Head of caudate nucleus (tissue), 42 donors: ENCODE measurements at places on chromosomes 13 and 19.
A peak's percentile ranks its signal among the peaks of the same experiment; 100 is the strongest.

- DNase-seq, result no peak
Measured at GRCh38 chr19:35253316-35254286, 4.8 kb downstream of the LSR start.

- DNase-seq, result no peak
Measured at GRCh38 chr13:36862002-36862685, 43.1 kb downstream of the RFXAP start.

- no peak for DNase-seq
Measured at GRCh38 chr19:19738564-19738963, 5.7 kb upstream of the ZNF14 start.

- no peak for DNase-seq
Measured at GRCh38 chr13:48158290-48158689, 63.4 kb upstream of the MED4 start.

DNA sequence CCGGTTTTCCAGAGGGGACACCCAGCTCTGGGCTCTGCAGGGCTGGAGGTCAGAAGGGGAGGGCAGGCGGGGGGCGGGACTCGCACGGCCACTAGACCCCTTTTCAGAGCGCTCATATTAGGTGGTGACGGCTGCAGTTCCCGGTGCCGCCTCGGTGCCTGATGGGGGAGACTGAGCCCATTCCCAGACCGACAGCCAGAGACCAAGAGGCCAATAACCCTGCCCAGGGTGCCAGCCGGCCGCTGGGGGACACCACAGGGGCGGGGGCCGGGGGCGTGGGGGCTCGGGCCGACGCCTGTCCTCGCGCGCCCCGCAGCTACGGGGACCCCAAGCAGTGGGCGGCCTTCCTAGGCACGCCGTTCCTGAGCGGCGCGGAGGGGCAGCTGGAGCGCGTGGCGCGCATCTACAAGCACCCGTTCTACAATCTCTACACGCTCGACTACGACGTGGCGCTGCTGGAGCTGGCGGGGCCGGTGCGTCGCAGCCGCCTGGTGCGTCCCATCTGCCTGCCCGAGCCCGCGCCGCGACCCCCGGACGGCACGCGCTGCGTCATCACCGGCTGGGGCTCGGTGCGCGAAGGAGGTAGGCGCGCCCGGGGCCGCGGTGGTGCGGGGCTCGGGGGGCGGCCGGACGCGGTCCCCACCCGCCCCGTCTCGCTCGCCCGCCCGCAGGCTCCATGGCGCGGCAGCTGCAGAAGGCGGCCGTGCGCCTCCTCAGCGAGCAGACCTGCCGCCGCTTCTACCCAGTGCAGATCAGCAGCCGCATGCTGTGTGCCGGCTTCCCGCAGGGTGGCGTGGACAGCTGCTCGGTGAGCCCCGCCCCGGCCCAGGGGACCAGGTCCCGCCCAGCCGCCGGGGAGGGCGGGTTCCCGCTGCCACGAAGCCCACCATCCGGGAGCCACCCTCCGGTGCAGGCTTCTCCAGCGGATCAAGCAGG lies 2.4 kb downstream of the TIMM13 start:
- DNase-seq, result peak; percentile 75

DNA sequence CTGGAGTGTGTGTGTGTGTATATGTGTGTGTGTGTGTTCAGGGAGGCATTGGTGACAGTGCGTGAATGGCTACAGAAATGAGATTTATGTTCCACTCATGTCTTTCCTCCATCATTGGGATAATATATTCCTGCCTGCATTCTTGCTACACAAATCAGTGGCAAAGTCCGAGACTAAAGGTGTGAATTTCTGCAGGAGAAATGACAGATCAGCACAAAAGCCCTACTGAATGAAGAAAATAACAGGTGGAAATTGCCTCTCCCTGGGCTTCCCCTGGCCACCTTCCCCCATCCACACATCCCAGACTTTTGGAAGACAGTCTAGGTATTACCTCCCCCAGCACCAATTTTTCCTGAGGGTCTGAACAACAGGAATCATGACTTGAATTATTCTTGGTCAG lies 10.1 kb downstream of the SIGLEC6 start:
- no peak for DNase-seq

GRCh38 chr19:12696366-12697335 lies at the start of gene FBXW9:
FBXW9 (minus strand) TSS chr19:12696631; CDS start chr19:12696581, 50 bp downstream.
- DNase-seq, result peak; percentile 98

DNA sequence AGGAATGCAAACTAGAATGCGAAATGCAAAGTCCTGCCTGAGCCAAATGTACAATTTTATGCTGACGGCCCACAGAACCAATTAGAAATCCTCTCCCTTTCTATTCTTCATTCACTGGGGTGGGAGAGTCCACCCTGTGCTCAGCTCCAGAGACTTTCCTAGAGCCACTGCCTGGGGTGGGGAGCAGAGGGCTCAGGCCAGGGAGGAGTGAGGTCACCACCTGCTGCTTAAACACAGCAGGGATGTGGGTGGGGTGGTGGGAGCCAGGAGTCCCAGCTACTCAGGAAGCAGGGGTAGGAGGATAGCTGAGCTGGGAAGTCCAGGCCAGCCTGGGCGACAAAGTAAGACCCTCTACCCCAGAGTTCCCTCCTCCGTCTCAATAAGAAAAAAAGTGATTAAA lies 26.9 kb upstream of the ZNF83 start:
- DNase-seq, result no peak

GRCh38 chr19:48111280-48111679 lies 663 bp upstream of the PLA2G4C start:
- no peak for DNase-seq

DNA sequence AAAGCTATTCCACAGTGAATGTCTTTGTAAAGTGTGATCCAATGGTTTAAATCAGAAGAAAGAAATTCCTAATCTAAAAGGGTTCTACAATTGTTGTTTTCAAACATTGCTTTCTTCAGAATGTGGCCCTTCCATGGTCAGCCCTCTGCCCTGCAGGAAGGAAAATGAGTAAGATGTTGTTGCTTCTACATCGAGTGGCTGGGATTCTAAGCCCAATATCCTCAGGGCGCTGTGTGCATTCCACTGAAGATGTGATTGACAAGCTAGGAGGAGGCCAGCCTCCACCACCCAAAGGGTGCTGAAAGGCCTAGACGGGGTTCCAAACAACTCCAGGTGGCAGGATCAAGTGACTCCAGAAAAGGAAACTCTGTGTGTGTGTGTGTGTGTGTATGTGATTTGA lies 316.9 kb upstream of the TSHZ3 start:
- no peak for DNase-seq
